Tibial nerve (tissue), 4 donors: ENCODE measurements at places on chromosomes 2 and 18. TPM values are rescaled to one million over a fixed set of nuclear protein-coding genes. Genes with fewer than 3 reads are reported as not detected.
A peak's percentile ranks its signal among the peaks of the same experiment; 100 is the strongest.

DNA sequence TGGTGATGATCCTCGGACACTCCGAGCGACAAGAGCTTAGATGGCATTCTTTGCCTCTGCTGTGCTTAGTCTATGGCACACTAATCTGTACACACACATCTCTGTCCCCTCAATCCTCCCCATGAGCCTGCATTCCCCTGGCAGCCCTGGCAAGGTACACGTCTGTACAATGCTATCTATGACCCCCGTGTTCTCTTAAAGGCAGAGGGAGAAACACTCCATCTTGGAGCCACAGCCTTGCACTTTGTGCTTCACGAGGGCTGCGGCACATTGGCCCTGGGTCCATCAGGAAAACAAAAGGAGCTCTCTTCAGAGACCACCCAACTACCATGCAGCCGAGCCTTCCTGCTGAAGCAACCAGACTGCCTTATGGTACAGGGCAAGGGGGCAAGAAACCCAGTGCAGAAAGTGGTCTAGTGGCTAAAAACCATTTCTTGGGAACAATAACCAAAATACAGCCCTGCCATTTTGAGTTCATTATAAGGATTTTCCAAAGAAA, 42.5 kb downstream of the STEAP3 start:
- H3K27me3 ChIP-seq, result no peaks in the 10 kb centered on the region
- DNase-seq, result no peak

Gene G6PC2
- not detected for total RNA-seq

Gene AQP12A
- total RNA-seq, result not detected

Gene CNDP1
- total RNA-seq, result 1.0 TPM

DNA sequence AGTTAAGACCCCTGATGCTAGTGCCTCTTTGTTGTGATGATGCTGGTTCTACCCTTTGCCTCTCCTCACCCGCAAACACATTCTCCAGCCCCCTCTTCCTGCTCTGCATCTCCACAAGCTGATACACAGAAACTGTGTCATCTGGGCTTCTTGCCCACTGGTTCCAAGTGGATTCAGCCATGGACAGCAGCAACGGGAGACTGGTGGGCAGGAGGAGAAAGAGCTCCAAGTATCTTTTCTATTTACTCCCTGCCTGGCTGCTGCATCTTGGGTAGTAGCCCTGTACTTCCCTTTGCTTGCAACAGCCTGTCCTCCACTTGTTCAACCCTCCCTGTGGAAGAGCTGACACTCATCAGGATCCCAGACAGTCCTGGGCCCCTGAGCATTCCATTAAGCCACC, 655.1 kb upstream of the RAB6C start:
- DNase-seq, result no peak
- no peaks in the 10 kb centered on the region for H3K4me1 ChIP-seq
- no peak overlapping the region for H3K27ac ChIP-seq
- no peak overlapping the region for H3K4me3 ChIP-seq
- H3K27me3 ChIP-seq, result no peaks in the 10 kb centered on the region
- no peaks in the 10 kb centered on the region for H3K36me3 ChIP-seq

DNA sequence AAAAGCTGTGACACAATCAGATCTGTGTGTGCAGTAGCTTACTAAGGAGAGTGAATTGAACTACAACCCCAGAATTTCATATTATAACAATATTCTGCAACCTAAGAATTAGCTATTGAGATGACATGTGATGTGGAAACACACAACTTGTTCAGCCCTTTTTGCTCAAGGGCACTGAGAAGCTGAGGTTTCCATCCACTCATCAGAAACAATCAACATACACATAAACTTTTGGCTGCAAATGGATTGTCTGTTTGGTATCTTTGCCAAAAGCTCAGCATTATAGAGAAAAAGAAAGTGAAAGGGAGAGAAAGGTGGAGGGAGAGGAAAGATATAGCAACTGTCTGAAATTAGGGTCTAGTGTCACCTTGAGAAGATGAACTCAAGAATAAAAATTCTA, 117.2 kb upstream of the KLF7 start:
- H3K4me3 ChIP-seq, result no peak overlapping the region
- no peaks in the 10 kb centered on the region for H3K4me1 ChIP-seq
- peak overlapping the region; percentile 18 for H3K27ac ChIP-seq
- H3K27me3 ChIP-seq, result no peaks in the 10 kb centered on the region
- H3K36me3 ChIP-seq, result no peaks in the 10 kb centered on the region

Gene FOXD4L1
- total RNA-seq, result not detected

Gene HOXD3
- 10.5 TPM for total RNA-seq

DNA sequence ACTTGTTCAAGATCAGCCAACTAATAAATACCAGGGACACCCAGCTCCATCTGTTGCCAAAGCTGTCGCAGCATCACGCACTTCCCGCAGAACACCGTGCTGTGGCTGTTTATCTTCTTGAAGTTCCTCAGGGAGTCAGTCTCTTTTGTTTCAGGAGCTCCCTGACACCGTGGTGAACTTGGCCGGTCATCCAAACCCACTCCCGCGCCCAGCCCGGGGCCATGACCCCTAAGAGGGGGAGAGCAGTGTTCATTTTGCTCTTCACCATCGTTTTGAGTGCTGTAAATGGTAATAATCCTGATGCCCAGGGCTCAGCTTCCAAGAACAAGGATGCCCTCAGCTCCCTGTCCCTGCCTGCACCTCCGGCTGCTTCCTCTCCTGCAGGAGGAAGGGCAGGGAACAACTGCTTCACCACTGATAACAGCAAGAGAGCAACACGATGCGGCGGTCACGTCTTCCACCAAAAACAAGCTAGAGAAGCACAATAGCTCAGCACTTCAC, 131.4 kb downstream of the SEPTIN10 start:
- H3K4me1 ChIP-seq, result peaks cover 24% of the 10 kb centered on the region
- H3K27ac ChIP-seq, result no peak overlapping the region
- no peak for DNase-seq
- H3K36me3 ChIP-seq, result no peaks in the 10 kb centered on the region
- no peaks in the 10 kb centered on the region for H3K27me3 ChIP-seq

DNA sequence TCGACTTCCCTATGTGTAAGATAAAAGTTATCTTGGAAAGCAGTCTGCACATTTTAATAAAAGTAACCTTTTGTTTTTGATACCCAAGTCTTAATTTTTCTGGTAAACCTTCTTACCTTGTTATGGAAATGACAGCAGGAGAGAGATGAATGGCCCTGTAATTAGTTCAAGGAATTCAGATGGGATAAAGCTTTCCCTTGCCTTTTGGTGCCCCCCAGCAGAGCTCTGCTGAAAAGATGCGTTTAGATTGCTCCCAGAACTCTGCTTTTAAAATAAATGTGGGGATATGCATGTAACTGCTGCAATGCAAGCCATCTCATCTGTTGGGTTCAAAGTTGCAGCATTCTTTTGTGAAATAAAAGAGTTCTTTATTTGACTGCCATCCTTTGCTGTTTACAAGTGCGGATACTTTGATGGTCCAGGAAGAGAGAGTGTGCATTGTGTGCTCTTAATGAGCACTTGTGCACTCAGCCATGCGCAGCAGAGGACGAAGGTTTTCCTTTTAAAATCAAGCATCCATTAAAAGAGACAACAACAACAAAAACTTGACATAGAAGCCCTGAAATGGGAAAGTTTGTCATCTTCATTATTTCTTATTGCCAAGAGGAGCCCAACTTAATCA, 176.7 kb upstream of the ST6GAL2 start:
- no peak for DNase-seq
- no peak overlapping the region for H3K27ac ChIP-seq
- no peaks in the 10 kb centered on the region for H3K27me3 ChIP-seq

Gene PTGR3
- 35.9 TPM for total RNA-seq

Gene SIX3
- total RNA-seq, result 0.90 TPM

DNA sequence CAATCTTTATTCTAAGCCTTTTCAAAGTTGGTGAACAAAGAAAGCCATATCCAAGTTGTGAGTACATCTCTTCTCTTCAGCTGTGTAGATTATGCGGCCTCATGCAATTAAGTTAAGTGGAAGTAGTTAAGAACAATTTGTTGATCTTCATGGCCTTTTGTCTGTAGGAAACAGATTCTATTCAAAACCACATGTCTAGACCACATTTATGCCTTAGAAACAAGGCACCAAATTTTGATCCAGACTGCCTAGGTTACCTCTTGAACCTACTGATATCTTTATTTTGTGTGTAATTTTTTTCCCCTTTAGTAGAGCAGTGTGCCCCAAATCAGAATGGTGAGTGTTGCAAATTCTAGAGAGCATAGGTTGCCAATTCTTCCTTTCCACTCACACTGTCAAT, 101.6 kb upstream of the CERS6 start:
- no peak overlapping the region for H3K4me3 ChIP-seq
- H3K27ac ChIP-seq, result no peak overlapping the region
- DNase-seq, result no peak
- H3K4me1 ChIP-seq, result no peaks in the 10 kb centered on the region
- H3K27me3 ChIP-seq, result no peaks in the 10 kb centered on the region
- H3K36me3 ChIP-seq, result no peaks in the 10 kb centered on the region

Gene GREB1L
- total RNA-seq, result 5.1 TPM

- H3K27ac ChIP-seq, result no peak overlapping the region
- no peaks in the 10 kb centered on the region for H3K27me3 ChIP-seq
- no peak for DNase-seq
- H3K4me3 ChIP-seq, result no peak overlapping the region
These were observed 183.9 kb upstream of the VRK2 start for GRCh38 chr2:57862727-57863126.

Gene TNFAIP6
- total RNA-seq, result 6.5 TPM

DNA sequence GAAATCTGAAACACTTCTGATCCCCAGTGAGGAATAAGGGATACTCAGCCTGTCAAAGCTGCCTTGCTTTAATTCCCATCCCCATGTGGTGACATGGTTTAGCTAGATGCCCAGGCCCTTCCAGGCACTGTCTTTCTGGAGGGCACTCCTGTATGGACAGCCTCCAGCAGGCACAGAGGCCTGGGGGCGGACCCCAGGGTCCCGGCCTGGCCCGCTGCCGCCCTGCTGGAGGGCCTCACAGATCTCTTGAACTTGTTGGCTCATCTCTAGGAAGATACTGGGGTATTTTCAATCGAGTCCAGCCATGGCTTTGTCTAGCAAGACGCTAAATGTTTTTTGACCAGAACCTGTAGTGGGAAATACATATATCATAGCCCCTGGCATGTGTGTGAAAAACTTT, 21.0 kb upstream of the CNNM3 start:
- no peak overlapping the region for H3K4me3 ChIP-seq
- H3K4me1 ChIP-seq, result no peaks in the 10 kb centered on the region
- no peaks in the 10 kb centered on the region for H3K27me3 ChIP-seq
- H3K27ac ChIP-seq, result no peak overlapping the region
- no peak for DNase-seq

Gene ING5
- 33.4 TPM for total RNA-seq

Gene ARL4C
- total RNA-seq, result 13.3 TPM

GRCh38 chr2:242001853-242002252, 132.3 kb downstream of the RTP5 start:
- H3K4me1 ChIP-seq, result no peaks in the 10 kb centered on the region
- no peaks in the 10 kb centered on the region for H3K27me3 ChIP-seq
- DNase-seq, result no peak
- no peaks in the 10 kb centered on the region for H3K36me3 ChIP-seq

Gene TEKT4
- not detected for total RNA-seq

Gene PPP1R7
- 31.6 TPM for total RNA-seq
